HCEC 1CT (cell line): ENCODE measurements at places on chromosomes 12 and 14.

DNA sequence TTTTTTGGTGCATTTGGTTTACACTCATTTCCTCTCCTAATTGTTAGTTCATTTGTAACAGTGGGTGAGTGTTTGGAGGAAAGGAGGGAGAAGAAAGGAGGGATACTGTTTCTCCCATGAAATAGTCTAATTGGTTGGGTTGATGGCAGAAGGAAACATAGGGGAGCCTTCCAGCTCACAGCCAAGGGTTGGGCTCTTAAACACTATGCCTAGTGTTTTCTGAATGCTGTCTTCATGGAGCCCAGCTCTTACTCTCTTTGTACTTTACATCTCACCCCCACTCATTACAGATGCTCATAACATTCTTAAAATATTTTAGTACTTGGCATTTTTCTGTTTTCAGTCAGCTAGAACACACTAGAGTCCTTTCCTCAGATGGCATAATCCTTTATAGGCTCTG is 38.2 kb downstream of the BAZ2A start:
- no peak for DNase-seq

DNA sequence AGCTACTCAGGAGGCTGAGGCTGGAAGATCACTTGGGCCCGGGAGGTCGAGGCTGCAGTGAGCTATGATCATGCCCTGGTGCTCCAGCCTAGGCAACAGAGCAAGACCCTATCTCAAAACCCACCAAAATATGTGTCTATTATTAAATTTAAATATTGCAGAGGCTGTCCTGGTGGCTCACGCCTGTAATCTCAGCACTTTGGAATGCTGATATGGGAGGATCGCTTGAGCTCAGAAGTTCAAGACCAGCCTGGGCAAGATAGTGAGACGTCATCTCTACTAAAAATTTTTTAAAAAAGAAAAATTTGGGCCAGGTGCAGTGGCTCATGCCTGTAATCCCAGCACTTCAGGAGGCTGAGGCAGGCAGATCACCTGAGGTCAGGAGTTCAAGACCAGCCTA is 13.9 kb downstream of the PSMA6 start:
- no peak for DNase-seq

GRCh38 chr14:33714527-33715226 is 236.2 kb downstream of the EGLN3 start:
- DNase-seq: no peak

DNA sequence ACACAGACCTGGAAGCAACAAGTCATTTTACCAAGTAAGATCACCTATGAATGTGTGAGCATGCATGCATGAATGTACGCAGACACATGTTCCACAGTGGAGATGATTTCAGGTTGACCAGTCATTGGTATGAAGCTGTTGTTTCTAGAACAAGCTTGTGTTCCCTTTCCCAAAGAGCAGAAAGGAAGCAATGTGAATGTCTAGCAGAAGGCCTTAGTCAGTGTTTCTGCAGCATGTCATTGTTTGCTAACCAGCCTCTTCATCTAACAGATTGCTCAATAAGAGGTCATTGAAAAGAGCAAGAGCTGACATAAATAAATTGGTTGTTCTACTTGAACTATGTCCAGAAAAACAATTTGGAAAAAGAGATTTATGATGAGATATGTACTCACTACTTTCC is 191.4 kb downstream of the PLCZ1 start:
- DNase-seq: peak; percentile 77

GRCh38 chr12:76250256-76250655 is 98.0 kb downstream of the BBS10 start:
- DNase-seq: no peak

DNA sequence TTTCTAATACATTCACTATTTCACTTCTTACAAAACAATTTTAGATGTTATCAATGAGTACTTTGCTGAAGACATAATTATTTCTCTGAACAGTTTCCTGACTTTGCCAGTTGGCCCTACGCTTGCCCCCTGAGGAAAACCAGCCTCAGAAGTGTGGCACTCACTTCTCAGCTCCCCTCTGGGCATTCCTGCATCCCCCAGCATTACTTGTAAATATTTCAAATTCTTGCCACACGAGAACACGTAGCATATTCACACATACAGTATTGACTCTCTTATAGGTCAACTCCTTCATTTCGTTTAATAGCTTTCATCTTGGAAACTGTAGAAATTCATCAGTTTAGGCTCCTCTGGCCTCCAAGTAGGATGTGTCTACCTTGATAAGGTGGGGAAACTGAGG is 65.2 kb downstream of the OTX2 start:
- DNase-seq: no peak

- peak; percentile 73 for DNase-seq
Observed at GRCh38 chr12:81296556-81297305, 218.9 kb downstream of the ACSS3 start.

DNA sequence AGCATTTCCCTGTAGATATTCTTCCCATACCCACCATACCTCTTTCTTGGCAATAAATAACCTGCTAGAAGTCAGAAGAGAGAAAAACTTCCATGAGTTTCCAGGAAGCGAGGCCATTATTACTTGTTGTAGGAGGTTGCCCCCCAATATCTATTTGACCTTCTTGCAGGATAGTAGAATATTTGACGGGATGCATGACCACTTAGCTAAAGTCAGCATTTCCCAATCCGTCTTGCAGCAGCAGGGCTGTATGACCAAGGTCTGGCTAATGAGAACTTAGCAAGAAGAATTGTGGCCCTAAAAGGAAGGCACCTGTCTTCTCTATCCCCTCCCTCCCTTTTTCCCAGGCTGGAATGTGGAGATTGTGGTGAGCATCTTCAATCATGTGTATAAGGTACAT is 51.5 kb downstream of the NINJ2 start:
- DNase-seq: no peak

DNA sequence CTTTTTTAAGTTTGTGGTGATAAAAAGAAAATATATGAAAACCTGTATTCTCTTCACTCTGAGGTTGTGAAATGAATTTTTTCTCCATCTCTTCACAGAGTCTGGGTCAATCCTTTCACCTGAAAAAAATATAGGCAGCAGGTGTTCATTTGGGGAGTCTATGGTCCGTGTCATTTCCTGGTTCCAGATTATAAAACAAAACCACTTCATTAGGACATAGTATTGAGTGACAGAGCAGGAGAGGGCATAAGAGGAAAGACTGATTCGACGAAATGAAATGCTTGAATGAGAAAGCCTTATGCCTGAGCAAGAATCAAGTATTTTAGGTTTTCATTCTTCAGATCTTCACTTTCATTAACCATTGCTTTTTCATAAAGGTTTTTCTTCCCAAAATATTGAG is 51.8 kb upstream of the NUAK1 start:
- DNase-seq: no peak

- no peak for DNase-seq
Observed at GRCh38 chr12:131229426-131230339, 276.0 kb downstream of the ADGRD1 start.

GRCh38 chr14:60350366-60350720 is 101.3 kb downstream of the PPM1A start:
- DNase-seq: no peak

DNA sequence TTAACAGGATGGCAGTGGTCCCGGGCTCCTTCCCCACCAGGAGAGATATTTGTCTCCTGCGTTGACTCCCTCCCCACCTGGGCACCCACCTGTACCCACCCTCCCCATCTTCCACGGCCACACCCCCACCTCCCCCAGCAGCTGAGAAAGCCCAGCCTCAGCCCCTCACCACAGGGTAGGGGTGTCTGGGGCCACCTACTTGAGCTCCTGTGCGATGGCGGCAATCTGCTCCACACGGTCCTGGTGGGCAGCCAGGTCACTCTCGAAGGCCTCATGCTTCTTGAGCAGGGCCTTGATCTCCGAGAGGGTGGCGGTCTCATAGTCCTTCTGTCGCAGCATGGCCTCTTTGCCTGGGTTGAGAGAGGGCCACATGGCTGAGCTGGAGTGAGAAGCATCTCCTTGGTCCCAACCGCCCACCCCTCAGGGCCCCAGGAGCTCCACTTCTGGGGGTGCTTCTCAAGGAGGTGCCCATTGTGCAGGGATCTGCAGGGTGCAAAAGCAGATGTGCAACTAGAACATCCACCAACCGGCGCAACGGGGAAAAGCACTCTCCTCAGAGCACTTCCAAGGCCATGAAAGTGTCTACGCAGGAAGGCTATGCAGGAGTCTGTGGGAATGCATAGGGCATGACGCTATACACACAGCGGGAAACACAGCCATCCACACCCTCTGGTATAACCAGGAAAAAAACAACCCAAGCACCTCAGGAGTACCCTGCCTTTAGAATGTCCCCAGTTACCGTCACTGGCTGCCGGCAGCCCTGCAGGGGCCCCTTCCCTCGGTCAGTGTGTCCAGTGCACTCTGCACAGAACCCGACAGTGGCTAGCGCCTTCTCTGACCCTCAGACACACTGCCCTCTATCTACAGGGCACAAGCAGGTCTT is 92.6 kb upstream of the ZFP36L1 start:
- DNase-seq: no peak

- DNase-seq: no peak
Observed at GRCh38 chr12:74412606-74413230, 124.9 kb upstream of the ATXN7L3B start.

DNA sequence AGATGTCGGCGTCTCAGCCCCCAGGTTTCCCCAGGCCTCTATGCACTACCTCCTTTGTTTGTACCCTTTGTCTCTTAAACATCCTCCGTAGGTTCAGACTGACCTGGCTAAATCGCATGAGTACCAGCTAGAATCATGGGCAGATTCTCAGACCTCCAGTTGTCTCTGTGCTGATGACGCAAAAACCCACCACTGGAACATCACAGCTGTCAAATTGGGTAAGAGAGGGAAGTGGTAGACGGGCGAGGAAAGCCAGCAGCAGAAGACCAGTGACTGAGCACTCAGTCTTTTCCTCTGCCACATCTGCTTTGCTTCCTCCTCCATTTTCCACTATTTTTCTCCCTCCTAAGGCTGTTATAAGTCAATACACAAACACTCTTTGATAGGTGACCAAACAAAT is 29.7 kb downstream of the A2ML1 start:
- DNase-seq: no peak

DNA sequence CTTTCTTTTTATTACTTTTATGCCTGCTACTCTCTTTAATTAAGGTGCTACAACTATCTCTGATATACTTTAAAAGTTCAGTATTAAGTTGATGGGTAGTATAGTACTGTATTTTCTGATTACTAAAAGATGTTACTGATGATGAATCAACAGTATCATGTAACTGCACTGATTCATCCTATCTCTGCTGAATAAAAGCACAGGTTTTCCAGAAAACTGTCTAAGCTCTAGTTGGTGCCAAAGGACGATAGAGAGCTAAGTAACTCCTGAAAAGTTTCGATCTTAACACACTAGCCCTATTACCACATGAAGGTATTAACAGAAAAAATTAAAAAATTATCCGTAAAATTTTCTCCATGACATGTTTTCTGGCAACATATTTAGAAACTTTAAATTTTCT is 2.1 kb downstream of the SCAF11 start:
- peak; percentile 70 for DNase-seq

DNA sequence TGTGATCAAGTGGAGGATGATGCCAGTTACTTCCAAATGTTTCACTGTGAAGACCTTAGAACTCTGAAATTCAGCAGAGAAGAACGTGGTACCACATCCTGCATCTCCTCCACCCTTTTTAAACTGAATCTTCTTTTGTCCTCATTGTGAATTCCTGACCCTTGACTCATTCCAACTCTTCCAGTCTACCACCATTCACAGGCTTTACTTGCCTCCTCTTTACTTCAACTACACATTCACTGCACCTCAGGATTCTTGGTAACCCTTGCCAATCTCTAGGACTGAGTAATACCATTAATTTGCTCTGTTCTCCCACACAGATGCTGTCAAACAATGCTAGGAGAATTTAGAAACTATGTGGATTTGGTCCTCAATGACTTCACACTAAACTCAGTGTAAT is 37.3 kb downstream of the PPP1R12A start:
- peak; percentile 93 for DNase-seq

DNA sequence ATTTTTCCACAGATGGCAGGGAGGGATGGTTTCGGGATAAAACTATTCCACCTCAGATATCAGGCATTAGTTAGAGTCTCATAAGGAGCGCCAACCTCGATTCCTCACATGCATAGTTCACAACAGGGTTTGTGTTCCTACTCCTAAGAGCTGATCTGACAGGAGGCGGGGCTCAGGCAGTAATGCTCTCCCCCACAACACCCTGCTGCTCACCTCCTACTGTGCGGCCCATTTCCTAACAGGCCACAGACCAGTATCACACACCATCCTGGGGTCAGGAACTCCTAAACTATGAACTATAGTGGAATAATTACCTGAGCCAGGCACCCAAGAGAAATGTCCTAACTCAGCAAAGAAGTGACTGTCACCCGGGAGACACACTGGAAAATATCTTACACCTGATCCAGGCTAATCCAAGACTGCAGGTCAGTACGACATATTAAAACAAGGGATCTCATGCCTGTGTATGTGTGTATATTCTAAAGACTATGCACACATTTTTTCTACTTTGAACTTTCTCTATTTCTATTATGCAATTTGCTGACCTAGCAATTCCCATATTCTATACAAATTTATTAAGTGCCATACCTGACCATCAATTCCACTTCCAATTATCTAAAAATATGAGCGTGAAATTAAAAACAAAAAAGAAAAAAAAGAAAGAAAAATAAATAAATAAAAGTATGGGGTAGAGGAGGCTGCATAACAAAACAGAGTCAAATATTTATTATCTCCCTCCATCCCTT is 4.7 kb downstream of the NAA25 start:
- no peak for DNase-seq

DNA sequence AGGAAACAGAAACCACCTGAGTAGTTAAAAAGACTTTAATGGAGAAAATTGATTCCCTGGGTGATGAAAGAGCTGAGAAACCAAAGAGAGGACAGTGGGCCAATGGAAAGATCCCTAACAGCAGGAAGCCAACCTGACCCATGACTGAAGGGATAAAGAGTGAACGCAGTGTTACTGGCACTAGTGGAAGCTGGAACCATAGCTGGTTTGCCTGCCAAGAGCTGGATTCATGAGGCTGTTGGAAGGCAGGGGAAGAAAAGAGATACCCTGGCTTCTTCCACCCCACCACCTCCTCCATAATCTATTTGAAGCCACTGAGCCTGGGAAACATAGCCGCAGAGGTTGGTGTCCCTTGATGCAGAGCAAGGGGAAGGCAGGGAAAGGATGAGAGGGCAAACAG is 125.5 kb upstream of the PRKD1 start:
- DNase-seq: no peak

GRCh38 chr12:81863406-81863805 is 104.3 kb upstream of the PPFIA2 start:
- no peak for DNase-seq

DNA sequence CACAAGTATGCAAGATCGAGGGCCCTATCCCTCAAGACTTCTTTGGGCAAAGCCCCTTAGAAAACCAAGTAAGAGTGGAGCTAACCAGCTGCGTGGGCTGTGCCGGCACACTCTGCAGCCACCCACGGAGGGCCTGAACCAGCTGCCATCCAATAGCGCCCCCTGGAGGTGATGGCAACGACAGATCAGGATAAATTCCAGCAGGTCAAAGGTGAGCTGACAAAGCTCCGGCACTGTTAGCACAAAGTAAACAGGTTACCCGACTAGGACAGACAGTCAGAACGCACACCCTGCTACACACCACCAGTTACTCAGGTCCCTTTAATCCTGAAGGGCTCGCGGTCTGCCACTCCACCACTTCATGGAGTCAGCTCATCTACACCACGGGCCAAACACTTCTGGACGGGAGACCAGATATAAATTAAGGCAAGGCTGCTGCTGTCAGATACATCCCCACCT is 4.9 kb downstream of the ZBTB39 start:
- DNase-seq: peak; percentile 51
